Caco-2 (cell line): ENCODE measurements at places on chromosomes 1 and 21. TPM values are rescaled to one million over a fixed set of nuclear protein-coding genes. Genes with fewer than 3 reads are reported as not detected.

TENT5C gene
- total RNA-seq = 19.8 and 24.4 TPM in 2 replicates

DNA sequence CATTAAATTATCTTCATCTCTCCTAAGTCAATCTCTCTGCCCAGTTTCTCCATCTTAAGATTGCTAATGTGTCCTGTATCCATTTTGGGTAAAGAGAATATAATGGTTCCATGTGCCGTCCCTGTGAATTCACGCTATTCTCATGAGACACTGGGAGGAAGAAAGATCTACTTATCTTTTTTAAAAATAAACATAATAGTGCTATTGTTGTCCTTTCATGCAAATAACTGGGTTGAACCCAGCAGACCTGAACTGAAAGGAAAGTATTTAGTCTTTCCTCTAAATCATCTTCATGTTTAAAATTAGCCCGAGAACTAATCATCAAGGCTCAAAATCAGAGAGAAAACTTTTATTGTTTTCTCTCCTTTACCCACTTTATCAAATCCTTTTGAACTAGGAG is 22.4 kb downstream of the SLAMF1 start:
- no peak for DNase-seq
- H3K36me3 ChIP-seq = no peaks in the 10 kb centered on the region
- H3K4me1 ChIP-seq = peaks cover 12% of the 10 kb centered on the region
- no peak overlapping the region for H3K27ac ChIP-seq
- H3K27me3 ChIP-seq = no peaks in the 10 kb centered on the region

GRCh38 chr1:230140221-230141020 is 73.4 kb downstream of the GALNT2 start:
- DNase-seq = no peak
- H3K4me1 ChIP-seq = peaks cover 13% of the 10 kb centered on the region; the same call in 1 of the 2 replicates
- no peaks in the 10 kb centered on the region for H3K27me3 ChIP-seq

OLIG2 gene
- total RNA-seq = not detected in 2 replicates

DNA sequence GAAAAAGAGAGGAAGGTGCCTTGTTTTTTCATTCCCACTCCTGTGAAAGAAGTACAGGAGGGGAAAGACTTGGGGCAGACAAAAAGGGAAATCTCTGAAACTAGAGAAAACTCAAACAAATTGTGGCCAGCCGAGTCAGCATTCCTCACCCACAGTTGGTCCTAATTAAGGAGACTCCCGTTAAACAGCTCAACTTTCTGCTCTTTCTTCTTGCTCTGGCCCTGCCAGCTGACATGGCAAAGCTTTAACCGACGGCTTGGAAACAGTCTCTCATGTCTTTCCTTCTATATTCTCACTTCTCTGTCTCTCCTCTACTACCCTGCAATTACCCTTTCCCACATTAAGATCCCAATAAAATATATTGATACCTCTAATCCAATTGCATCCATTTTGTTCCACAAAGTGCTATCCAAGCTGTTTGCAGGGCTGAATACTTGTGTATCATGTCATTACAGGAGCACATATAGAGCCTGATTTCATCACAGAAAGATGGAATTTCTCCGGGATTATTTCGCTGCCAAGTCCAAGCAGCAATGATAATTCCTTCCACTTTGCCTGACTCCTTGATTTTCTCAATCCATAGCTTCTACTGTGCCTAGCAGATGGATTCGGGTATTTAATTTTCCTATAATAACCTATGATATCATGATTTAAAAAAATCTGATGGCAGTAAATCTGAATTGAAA is 65.4 kb upstream of the IPO9 start:
- no peaks in the 10 kb centered on the region for H3K27me3 ChIP-seq
- H3K27ac ChIP-seq = no peak overlapping the region
- no peaks in the 10 kb centered on the region for H3K4me1 ChIP-seq
- no peak for DNase-seq
- no peak overlapping the region for H3K4me3 ChIP-seq

SMIM1 gene
- total RNA-seq = 7.1 and 9.4 TPM in 2 replicates

- peak overlapping the region; percentile 10 for H3K27ac ChIP-seq
- H3K27me3 ChIP-seq = no peaks in the 10 kb centered on the region
- peaks cover 15% of the 10 kb centered on the region for H3K4me1 ChIP-seq
- H3K36me3 ChIP-seq = no peaks in the 10 kb centered on the region
- no peak for DNase-seq
Measured at GRCh38 chr1:241749041-241749944, 97.2 kb downstream of the WDR64 start.

GRCh38 chr1:46394872-46395465 is 852 bp downstream of the FAAH start:
- no peaks in the 10 kb centered on the region for H3K27me3 ChIP-seq
- DNase-seq = no peak
- H3K4me1 ChIP-seq = peaks cover 19% of the 10 kb centered on the region
- H3K27ac ChIP-seq = peak overlapping the region; percentile 84
- no peaks in the 10 kb centered on the region for H3K36me3 ChIP-seq

IL10 gene
- not detected in 2 replicates for total RNA-seq

RXFP4 gene
- total RNA-seq = not detected in 2 replicates

DNALI1 gene
- 0.21 and 0.27 TPM in 2 replicates for total RNA-seq

PTGFR gene
- total RNA-seq = not detected in 2 replicates

GRCh38 chr1:64956010-64956640 is 10.2 kb downstream of the JAK1 start:
- H3K4me1 ChIP-seq = peaks cover 20% of the 10 kb centered on the region
- H3K4me3 ChIP-seq = no peak overlapping the region
- no peak for DNase-seq
- H3K27ac ChIP-seq = no peak overlapping the region
- no peaks in the 10 kb centered on the region for H3K36me3 ChIP-seq

DNA sequence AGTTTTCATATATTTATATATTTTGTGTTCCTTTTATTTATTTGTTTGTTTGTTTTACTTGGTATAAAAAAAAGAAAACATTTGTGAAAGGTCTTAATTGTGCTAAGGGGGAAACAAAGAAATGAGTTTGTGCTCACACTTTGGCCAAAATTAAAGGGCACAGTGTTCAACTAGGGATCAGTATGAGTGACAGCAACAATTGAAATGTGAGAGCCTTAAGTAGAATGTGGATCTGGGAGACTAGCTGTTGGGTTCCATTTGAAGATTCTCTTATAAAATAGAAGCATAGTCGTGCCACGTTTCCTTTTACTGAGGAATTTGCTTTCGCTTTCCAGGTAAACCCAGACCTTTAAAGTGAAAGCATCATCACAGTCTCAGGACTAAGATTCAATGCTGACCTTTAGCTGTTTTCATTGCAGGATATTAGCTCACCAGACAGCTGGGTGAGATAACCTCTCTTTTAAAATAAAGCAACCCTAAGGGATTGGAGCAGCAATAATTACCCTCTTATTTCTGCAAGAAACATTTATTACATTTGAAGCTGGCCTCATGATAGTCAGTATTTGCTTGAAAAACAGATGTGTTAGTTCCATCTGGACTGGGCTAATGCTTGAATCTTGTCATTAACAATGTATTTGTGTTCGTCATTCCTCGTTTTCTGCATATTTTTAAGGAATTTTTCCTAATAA is 37.1 kb upstream of the CD55 start:
- H3K27me3 ChIP-seq = no peaks in the 10 kb centered on the region
- no peak overlapping the region for H3K27ac ChIP-seq
- no peak for DNase-seq
- H3K4me1 ChIP-seq = peaks cover 18% of the 10 kb centered on the region
- no peak overlapping the region for H3K4me3 ChIP-seq
